Cardiac fibroblast (primary cell): ENCODE measurements at places on chromosomes 13 and 19.

- peak; percentile 27 for DNase-seq
Measured at GRCh38 chr13:59476366-59476765, 687.4 kb downstream of the DIAPH3 start.

DNA sequence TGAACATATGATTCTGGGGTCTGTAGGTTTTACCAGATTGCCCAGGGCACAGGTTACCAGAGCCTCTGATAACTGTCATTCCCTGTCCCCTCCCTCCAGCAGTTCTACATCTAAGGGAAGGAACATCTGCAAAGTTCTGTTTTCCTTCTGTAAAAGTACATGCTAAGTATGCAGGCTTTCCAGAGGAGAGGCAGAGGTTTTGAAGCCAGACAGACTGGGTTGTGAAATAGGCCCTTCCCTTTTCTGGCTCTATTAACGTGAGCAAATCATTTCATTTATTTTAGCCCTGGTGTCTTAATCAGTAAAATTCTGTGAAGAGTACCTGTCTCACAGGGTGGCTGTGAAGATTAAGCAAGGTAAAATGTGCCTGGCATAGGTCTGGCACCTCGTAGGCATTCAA, 66.1 kb upstream of the C1QTNF9 start:
- DNase-seq: no peak

- DNase-seq: no peak
Measured at GRCh38 chr13:70172946-70173597, 64.8 kb upstream of the KLHL1 start.

DNA sequence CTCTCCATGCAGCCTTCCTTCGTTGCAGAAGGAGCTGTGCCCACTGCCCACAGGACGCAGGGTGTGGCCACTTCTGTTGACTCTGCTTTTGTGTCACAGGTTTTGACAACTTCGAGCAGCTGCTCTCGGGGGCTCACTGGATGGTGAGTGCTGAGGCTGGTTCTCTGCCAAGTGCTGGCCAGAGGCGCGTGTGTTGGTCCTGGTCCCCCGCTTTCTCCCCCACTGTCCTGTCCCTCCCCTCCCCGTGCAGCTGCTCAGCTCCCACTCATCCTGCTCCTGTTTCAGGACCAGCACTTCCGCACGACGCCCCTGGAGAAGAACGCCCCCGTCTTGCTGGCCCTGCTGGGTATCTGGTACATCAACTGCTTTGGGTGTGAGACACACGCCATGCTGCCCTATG, 10.6 kb upstream of the PDCD2L start:
- no peak for DNase-seq

DNA sequence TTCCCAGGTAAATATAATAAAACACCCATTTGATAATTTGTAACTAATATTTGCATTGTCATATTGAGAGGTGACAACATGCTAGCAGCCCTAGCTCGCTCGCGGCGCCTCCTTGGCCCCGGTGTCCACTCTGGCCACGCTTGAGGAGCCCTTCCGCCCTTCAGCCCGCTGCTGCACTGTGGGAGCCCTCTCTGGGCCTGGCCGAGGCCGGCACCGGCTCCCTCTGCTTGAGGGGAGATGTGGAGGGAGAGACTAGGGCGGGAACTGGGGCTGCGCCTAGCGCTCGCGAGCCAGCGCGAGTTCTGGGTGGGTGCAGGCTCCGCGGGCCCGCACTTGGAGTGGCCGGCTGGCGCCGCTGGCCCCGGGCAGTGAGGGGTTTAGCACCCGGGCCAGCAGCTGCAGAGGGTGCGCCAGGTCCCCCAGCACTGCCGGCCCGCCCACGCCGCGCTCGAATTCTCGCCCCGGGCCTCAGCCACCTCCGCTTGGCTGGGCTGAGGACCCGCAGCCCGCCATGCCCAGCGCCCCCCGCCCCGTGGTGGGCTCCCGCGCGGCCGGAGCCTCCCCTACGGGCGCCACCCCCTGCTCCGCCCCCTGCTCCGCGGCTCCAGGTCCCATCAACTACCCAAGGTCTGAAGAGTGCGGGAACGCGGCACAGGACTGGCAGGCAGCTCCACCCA, 594.4 kb downstream of the SLITRK6 start:
- no peak for DNase-seq

- DNase-seq: no peak
Measured at GRCh38 chr19:13888281-13888680, 11.3 kb downstream of the NANOS3 start.

GRCh38 chr13:94825507-94825906, 113.2 kb upstream of the SOX21 start:
- peak; percentile 71 for DNase-seq
